HFFc6 (cell line): ENCODE measurements at places on chromosomes 12 and 14.

DNA sequence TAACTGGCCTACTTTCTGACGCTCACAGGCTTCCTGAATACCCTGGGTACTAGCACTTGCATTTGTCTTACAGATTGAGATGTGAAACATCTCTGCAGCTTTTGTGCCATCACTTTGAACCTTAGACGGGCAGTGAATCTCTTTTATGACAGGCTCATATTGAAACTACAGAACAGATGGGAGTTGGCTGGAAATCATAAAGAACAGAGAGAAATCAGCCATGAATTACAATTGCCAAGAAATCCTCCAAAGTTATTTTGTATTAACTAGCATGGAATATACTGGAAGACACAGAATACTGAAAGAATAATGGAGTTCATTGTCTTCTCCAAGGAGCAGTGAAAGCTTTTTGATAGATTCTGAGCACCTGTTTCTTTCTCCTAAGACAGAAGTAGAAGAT lies 32.7 kb downstream of the MYF5 start:
- no peak for DNase-seq

DNA sequence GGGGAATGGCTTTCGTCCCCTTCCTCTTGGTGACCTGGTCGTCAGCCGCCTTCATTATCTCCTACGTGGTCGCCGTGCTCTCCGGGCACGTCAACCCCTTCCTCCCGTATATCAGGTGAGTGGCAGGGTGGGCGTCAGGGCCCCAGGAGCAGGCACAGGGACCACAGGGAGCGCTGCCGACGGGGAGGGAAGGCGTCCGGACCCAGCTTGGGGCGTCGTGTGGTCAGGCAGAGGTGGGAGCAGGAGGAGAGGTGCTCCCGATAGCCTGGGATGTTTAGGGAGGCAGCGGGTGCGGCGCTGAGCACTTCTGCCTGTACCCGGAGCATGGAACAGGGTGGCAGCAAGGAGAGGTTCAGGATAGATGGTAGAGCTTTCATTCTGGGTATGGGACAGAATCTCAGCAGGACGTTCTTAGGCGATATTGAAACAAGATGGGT lies 444 bp downstream of the DRAM1 start:
- no peak for DNase-seq

- peak; percentile 28 for DNase-seq
Measured at GRCh38 chr12:63151623-63152320, 771 bp upstream of the AVPR1A start.

DNA sequence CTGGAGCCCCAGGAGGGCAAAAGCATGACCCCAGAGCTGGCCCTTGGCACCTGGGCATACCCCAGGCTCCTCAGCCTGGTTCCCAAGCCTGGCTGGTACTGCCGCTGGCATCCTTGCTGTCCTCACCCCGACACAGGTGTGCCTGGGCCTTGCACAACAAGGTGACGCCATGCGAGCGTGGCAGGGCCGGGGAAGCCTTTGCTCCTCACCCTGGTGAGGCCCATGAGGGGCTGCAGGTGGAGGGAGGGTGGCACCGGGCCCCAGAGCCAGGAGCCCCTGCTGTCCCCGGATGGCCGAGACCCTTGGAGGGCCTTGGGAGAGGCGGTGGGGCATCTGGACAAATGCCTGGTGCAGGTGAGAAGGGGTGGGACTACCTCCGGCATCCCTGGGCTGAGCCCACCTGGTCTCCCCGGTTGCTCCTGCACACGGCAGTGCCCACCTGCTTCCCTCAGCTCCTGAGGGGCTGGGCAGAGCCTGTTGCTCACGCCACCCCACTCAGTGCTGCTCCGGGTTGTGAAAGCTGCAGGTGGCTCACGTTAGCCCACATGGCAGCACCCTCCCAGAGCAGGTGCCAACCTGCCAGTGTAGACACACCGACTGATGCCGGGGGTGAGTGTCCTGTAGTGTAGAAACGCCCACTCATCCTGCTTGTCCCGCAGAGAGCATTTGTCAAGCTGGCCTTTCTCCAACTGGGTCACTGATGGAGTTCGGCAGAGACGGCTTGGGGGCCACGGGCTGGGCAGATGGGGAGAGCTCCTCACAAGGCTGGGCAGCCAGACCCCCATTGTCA lies 24.6 kb upstream of the KIF26A start:
- DNase-seq, result no peak

- no peak for DNase-seq
Measured at GRCh38 chr14:68291820-68292219, 472.2 kb downstream of the RAD51B start.

DNA sequence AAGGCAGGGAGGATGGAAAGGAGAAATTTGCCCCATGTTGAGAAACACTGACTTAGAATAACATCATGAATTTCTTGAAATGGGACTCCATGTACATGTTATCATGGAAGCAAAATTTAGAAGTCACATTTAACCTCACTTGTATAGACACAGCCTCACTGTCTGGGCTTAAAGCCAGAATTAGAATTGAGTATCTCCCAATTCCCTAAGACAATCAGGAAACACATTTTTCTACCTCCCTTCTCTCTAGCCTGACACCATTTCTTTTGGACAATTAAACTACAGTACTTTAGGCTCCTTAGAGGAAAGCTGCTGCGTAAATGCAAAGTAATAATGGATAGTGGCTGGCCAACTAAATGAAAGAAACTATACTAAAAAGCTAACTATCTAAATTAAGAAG lies 795.5 kb downstream of the C12orf50 start:
- DNase-seq, result no peak

- peak; percentile 4 for DNase-seq
Measured at GRCh38 chr12:3491938-3492792, 1.2 kb downstream of the PRMT8 start.

- DNase-seq, result peak; percentile 69
Measured at GRCh38 chr14:89915114-89915878, 39.2 kb downstream of the EFCAB11 start.

- no peak for DNase-seq
Measured at GRCh38 chr14:103908580-103908979, 19.7 kb upstream of the TDRD9 start.

GRCh38 chr12:103829092-103829491 lies 11.9 kb downstream of the NT5DC3 start:
- DNase-seq, result no peak

DNA sequence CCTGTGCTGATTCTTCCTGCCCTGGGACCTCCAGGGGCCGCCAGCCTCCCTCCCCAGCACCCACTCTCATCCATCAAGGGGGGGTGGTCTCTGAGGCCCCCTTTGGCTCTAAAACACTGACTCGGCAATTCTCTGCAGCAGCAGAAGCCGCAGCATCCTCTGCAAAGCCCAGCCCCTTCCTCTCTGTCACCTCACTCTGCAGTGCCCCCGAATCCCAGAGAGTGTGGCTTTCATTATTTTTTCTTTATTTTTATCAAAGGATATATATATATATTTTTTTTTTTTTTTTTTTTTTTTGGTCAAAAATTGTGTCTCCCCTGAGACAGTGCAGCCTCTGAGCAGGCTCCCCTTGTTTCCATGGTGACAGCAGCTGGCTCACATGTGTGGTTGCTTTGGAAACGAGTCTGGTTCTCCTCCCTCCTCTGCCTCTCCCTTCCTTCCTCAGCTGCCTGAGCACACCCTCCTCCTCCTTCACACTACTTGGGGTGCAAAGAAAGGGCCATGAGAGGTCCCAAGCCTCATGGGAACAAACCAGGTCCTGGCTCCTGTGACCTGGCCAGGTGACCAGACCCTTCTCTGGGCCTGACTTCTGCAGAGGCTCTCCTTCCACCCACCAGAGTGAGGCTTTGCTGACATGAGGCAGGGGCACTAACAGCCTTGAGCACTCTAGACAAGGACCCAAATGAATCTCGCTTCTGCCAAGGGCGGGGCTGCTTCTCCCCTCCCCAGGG lies 100.5 kb downstream of the LRRC74A start:
- DNase-seq, result peak; percentile 61

- DNase-seq, result no peak
Measured at GRCh38 chr12:121939186-121939585, 20.8 kb downstream of the CFAP251 start.
